ENCODE measurements at places on chromosomes 3 and 15. TPM values are rescaled to one million over a fixed set of nuclear protein-coding genes. Genes with fewer than 3 reads are reported as not detected.

Gene SMARCC1
- 335 TPM for total RNA-seq

DNA sequence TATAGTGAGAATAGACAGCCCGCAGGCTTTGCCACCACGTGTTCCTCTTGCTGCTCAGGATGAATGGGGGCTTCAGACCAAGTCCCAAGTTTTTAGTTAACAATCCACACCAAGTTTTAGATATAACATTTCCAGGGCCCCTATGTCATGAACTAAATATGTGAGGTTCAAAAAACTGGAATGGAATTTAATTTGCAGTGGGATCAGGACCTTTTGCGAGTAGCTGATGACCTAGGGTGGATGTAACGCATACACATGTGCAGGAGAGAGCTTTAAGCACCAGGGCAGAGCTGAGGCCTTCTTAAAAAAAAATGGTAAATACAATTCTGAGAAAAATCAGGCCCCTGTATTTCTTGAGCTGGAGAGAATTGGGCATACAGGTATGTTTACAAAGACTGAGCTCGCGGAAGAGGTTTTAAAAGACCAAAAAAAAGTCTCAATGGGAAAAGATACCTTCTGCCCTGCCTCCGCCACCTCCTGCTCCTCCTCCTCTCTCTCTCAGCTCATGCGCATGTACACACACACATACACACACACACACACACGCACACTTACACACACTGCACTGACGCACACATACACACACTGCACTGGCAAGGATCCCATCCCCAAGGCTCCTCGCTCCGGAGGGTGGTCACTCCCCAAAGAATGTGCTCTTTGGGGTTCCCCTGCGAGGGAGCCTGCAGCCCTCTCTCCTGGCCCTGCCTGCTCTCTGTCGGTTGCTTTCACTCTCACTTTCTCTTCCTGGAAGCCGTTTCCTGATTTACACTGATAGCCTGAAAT, 48.2 kb upstream of the IGF1R start:
- no peak for DNase-seq
- H3K4me1 ChIP-seq = peaks cover 3% of the 10 kb centered on the region
- H3K27me3 ChIP-seq = no peaks in the 10 kb centered on the region
- no peak overlapping the region for H3K4me3 ChIP-seq

- no peaks in the 10 kb centered on the region for H3K27me3 ChIP-seq
- H3K4me1 ChIP-seq = no peaks in the 10 kb centered on the region
- no peak for DNase-seq
- H3K36me3 ChIP-seq = no peaks in the 10 kb centered on the region
- H3K27ac ChIP-seq = no peak overlapping the region
Measured at GRCh38 chr3:128382221-128382807, 84.4 kb downstream of the DNAJB8 start.

Gene EDEM1
- total RNA-seq = 14.1 TPM

GRCh38 chr3:10467904-10468612, 37.3 kb downstream of the ATP2B2 start:
- no peak for DNase-seq
- no peaks in the 10 kb centered on the region for H3K36me3 ChIP-seq
- H3K4me3 ChIP-seq = no peak overlapping the region
- H3K27ac ChIP-seq = no peak overlapping the region

DNA sequence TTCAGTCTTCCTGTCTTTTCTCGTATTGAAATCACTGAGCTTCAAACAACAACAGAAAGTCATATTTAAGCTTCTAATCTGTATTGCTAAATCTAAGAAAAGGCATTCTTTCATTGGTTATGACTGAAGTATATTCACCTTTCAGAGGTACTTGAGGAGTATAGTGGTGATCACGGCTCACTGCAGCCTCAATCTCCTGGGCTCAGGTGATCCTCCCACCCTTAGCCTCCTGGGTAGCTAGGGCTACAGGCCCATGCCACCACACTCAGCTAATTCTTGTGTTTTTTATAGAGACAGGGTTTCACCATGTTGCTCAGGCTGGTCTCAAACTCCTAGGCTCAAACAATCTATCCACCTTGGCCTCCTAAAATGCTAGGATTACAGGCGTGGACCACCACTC, 38.7 kb downstream of the WDR49 start:
- no peak overlapping the region for H3K4me3 ChIP-seq
- no peak for DNase-seq
- H3K4me1 ChIP-seq = no peaks in the 10 kb centered on the region
- no peaks in the 10 kb centered on the region for H3K27me3 ChIP-seq
- no peak overlapping the region for H3K27ac ChIP-seq
- H3K36me3 ChIP-seq = no peaks in the 10 kb centered on the region

Gene CADM2
- total RNA-seq = 20.2 TPM

Gene LINGO1
- total RNA-seq = 57.1 TPM

Gene POC1A
- total RNA-seq = 39.2 TPM

- peaks cover 1% of the 10 kb centered on the region for H3K27me3 ChIP-seq
- no peaks in the 10 kb centered on the region for H3K4me1 ChIP-seq
- H3K36me3 ChIP-seq = no peaks in the 10 kb centered on the region
- H3K4me3 ChIP-seq = no peak overlapping the region
- no peak for DNase-seq
- no peak overlapping the region for H3K27ac ChIP-seq
Measured at GRCh38 chr3:68103811-68104210, 449.4 kb upstream of the SUCLG2 start.

GRCh38 chr15:87500240-87500639, 756.3 kb downstream of the NTRK3 start:
- no peak overlapping the region for H3K27ac ChIP-seq
- no peak for DNase-seq
- H3K4me3 ChIP-seq = no peak overlapping the region
- H3K4me1 ChIP-seq = no peaks in the 10 kb centered on the region
- H3K27me3 ChIP-seq = no peaks in the 10 kb centered on the region

Gene SOX14
- 0.21 TPM for total RNA-seq

DNA sequence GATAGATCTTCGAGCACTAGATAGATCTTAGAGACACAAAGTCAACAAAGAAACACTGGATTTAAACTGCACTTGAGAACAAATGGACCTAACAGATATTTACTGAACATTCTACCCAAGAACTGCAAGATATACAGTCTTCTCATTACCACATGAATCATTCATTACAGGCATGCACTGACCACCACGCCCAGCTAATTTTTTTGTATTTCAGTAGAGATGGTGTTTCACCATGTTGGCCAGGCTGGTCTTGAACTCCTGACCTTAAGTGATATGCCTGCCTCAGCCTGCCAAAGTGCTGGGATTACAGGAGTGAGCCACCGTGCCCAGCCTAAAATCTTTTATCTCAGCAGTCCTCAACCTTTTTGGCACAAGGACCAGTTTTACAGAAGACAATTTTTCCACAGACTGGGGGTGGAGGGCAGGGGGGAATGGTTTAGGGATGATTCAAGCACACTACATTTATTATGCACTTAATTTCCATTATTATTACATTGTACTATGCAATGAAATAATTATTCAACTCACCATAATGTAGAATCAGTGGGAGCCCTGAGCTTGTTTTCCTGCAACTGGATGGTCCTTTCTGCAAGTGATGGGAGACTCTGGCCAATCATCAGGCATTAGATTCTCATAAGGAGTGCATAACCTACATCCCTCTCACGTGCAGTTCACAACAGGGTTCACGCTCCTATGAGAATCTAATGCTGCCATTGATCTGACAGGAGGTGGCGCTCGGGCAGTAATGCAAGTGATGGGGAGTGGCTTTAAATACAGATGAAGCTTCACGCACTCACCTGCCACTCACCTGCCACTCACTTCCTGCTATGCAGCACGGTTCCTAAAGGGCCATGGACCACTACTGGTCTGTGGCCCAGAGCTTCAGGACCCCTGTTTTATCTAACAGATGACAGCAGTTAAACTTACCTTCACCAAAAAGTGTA, 21.7 kb downstream of the CSNK1G1 start:
- no peaks in the 10 kb centered on the region for H3K36me3 ChIP-seq
- no peaks in the 10 kb centered on the region for H3K4me1 ChIP-seq
- no peak overlapping the region for H3K4me3 ChIP-seq
- no peak overlapping the region for H3K27ac ChIP-seq

Gene BLM
- 45.6 TPM for total RNA-seq

Gene ROPN1
- total RNA-seq = not detected

GRCh38 chr15:25403771-25404170, 35.1 kb downstream of the UBE3A start:
- H3K4me3 ChIP-seq = no peak overlapping the region
- H3K4me1 ChIP-seq = no peaks in the 10 kb centered on the region
- no peak for DNase-seq
- H3K36me3 ChIP-seq = peaks cover 4% of the 10 kb centered on the region

DNA sequence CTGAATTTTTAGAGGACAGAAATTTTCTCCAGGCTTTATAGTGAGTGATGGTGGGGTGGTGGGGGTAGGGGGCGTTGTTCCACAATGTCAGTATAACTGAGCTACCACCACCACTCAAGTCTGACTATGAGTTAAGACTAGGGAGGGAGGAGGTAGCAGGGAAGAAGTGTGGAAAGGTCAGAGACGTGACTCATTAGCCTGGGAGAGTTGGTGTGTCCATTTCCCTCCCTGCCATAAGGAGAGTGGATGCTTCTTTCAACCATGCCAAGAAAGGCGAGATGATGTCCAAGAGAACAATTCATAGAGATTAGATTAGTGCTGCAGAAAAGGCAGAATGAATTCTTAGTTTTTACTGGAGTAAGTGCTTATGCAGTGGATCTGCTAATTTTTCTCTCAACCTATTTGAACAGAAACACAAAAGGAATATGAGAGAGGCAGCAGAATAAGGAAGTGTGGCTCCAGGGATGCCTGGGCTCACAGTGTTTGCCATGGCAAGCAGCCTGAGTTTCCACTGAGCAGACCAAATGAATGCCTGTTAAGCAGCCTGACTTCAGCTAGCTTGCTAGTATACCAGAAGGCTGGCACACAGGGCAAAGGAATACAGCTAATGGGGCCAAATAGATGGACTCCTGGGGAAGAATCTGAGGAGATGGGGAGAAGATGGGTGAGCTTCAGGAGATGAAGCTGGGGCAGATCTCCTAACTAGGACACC, 708.9 kb downstream of the NTRK3 start:
- no peak for DNase-seq
- no peaks in the 10 kb centered on the region for H3K36me3 ChIP-seq

GRCh38 chr15:70777170-70777926, 14.0 kb upstream of the UACA start:
- peak; percentile 8 for DNase-seq
- no peaks in the 10 kb centered on the region for H3K27me3 ChIP-seq
- no peak overlapping the region for H3K4me3 ChIP-seq
- H3K4me1 ChIP-seq = no peaks in the 10 kb centered on the region
- H3K27ac ChIP-seq = no peak overlapping the region

DNA sequence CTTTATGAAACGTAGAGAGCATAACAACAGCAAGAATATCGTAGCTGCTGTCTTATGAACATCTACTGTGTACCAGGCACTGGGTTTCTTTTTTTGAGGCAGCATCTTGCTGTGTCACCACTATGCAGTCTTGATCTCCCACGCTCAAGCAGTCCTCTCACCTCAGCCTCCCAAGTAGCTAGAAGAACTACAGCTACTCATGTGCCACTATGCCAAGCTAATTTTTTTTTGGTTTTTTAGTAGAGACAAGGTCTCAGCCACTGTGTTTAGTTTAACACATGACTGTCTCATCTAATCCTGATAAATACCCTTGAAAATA, 129.9 kb downstream of the VGLL4 start:
- no peaks in the 10 kb centered on the region for H3K36me3 ChIP-seq
- H3K4me1 ChIP-seq = no peaks in the 10 kb centered on the region
- H3K27me3 ChIP-seq = no peaks in the 10 kb centered on the region
- DNase-seq = no peak
- H3K4me3 ChIP-seq = no peak overlapping the region

GRCh38 chr15:69926006-69926405, 171.7 kb downstream of the TLE3 start:
- H3K27ac ChIP-seq = no peak overlapping the region
- H3K4me3 ChIP-seq = no peak overlapping the region
- no peaks in the 10 kb centered on the region for H3K36me3 ChIP-seq
- H3K27me3 ChIP-seq = no peaks in the 10 kb centered on the region
- peaks cover 7% of the 10 kb centered on the region for H3K4me1 ChIP-seq

DNA sequence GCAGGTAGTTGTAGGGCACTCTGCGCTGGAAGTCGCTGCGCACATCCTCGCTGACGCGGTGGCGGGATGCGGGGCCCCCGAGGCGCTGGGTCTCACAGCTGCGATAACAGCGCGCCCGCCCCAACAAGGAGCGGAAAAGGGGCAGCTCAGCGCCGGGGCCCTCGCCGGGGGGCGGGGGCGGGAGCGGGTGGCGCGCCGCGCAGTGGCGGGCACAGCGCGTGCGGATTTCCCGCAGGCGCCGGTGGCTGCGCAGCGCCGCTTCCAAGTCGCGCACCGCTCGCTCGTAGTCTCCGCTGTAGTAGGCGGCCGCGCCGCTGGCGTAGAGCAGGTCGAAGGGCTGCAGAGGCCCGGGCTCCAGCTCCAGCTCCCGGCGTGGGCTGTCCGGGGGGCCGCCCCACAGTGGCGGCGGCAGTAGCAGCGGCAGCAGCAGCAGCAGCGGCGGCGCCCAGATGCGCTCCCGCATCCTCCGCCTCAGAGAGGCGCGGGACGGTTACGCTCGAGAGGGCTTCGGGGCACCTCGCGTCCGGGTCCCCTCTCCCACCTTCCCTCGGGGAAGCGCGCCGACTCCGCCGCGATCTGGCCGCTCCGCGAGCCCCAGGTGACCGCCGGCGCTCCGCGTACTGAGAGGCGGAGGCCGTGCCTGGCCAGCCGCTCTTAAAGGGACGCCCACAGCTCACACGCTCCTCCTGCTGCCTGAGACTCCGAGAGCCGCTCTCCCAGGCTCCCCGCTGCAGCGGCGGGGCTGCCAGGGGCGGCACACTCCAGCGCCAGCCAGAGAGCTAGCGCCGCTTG, at the start of gene P3H2:
Gene P3H2 (minus strand): TSS at position 629 of the 792 bp plus-strand sequence. CDS start 166 bp downstream, at position 463.
- H3K27ac ChIP-seq = 0 out of 2 replicates have a peak within 1 kb of the TSS, but pooled peaks have one; percentile 8
- DNase-seq = peak; percentile 84
- no peaks in the 10 kb centered on the region for H3K27me3 ChIP-seq
- H3K36me3 ChIP-seq = no peaks in the 10 kb centered on the region
- peak within 1 kb of the TSS; percentile 76 for H3K4me3 ChIP-seq
- H3K4me1 ChIP-seq = peaks cover 14% of the 10 kb centered on the region

DNA sequence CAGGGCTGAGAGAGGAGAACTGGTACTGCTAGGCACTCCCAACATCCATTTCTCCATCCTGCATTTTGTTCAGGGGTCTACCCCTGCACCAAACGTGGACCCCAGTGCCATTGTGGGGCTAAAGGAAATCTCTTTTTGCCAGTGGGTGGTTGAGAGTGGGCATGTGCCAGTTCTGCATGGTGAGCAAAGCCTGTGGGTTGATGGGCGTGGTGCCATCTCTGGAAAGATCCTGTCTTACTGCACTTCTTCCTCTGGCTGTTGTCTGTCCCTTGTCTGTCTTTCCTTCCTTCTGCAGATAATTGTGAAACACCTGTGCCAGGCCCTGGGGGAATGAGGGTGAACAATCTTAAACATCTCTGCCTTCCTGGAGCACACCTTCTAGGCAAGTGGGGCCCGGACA, 1.4 kb upstream of the RARRES1 start:
- DNase-seq = no peak
- H3K4me1 ChIP-seq = peaks cover 7% of the 10 kb centered on the region
- peaks cover 11% of the 10 kb centered on the region for H3K27me3 ChIP-seq
- no peaks in the 10 kb centered on the region for H3K36me3 ChIP-seq
